ENCODE measurements at places on chromosomes 5 and 9.

GRCh38 chr9:84154320-84154719, 173.7 kb downstream of the RMI1 start:
- H3K4me1 ChIP-seq = no peaks in the 10 kb centered on the region
- DNase-seq = no peak
- peaks cover 22% of the 10 kb centered on the region for H3K27me3 ChIP-seq
- no peaks in the 10 kb centered on the region for H3K36me3 ChIP-seq
- H3K27ac ChIP-seq = no peak overlapping the region

DNA sequence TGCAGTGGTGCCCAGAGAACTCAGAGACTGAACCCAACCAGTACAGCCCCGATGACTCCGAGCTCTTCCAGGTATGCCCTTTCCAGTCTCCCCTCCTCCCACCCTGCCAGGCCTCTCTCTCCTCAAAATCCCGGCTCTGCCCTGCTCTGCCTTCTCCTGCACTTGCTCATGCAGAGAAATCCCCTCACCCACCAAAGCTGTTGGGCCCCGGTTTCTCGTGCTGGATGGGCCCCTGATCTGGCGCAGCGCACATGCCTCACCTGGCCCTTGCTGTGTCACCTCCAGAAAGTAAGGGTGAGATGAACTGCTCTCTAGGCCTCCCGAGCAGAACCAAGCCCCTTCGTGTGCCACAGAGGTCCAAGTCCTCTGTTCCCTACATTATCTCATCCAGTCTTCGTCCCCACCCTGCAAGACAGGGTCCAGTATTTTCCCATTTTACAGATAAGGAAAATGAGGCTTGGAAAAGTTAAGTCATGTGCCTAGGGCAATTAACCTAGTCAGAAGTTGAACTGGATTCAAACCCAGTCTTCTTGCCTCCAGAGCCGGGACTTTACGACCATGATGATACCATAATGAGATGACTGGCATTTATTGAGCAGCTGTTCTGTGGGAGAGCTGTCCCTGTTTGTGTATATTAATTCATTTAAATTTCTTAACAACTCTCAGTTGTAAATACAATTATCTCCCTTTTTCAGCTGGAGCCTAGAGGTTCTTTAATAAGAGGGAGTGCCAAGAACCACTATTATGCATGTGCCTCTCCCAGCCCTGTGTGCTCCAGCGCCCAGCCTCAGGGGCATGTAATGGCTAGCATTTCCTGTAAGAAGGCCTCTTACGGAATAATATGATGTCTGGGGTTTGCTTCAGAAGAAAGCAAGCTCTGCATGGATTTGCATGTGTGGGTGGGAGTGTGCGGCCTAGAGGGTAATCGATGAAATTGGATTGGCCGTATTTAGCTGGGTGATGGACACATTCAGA, 90.7 kb downstream of the PPARGC1B start:
- no peaks in the 10 kb centered on the region for H3K4me1 ChIP-seq
- no peak overlapping the region for H3K4me3 ChIP-seq
- no peaks in the 10 kb centered on the region for H3K36me3 ChIP-seq
- no peak overlapping the region for H3K27ac ChIP-seq
- no peaks in the 10 kb centered on the region for H3K27me3 ChIP-seq

GRCh38 chr5:1175801-1176472, 25.5 kb upstream of the SLC6A19 start:
- DNase-seq = no peak
- H3K4me3 ChIP-seq = no peak overlapping the region
- no peaks in the 10 kb centered on the region for H3K27me3 ChIP-seq
- H3K27ac ChIP-seq = no peak overlapping the region
- H3K4me1 ChIP-seq = peaks cover 7% of the 10 kb centered on the region
- H3K36me3 ChIP-seq = no peaks in the 10 kb centered on the region

GRCh38 chr5:36630201-36631145, 24.1 kb downstream of the SLC1A3 start:
- no peak overlapping the region for H3K27ac ChIP-seq
- no peak overlapping the region for H3K4me3 ChIP-seq
- peaks cover 29% of the 10 kb centered on the region for H3K27me3 ChIP-seq
- DNase-seq = no peak

- no peak overlapping the region for H3K27ac ChIP-seq
- no peak for DNase-seq
- H3K27me3 ChIP-seq = peaks cover 16% of the 10 kb centered on the region
- H3K4me3 ChIP-seq = no peak overlapping the region
Observed at GRCh38 chr5:14399054-14399692, 182.4 kb upstream of the OTULINL start.

DNA sequence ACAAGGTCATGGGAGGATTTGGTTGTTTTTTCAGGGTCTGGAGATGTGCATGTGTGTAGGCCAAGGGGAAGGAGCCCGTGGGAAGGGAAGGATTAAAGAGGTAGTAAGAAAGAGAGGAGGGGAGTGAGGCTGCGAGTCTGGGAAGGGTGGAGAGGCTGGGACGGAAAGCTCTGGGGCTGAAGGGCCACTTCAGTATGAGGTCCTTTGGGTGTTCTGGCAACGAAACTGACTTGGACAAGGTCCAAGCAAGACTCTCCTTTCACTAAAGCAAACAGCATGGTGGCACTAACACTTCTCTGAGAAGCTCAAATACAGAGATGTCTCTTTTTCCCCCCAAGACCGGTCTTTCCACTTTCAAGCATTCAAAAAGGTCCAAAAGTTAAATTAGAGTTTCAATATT, 394.5 kb downstream of the ARHGEF28 start:
- DNase-seq = no peak
- H3K27me3 ChIP-seq = peaks cover 9% of the 10 kb centered on the region
- H3K27ac ChIP-seq = no peak overlapping the region
- H3K4me1 ChIP-seq = no peaks in the 10 kb centered on the region
- no peaks in the 10 kb centered on the region for H3K36me3 ChIP-seq
- no peak overlapping the region for H3K4me3 ChIP-seq

- H3K4me1 ChIP-seq = no peaks in the 10 kb centered on the region
- H3K27me3 ChIP-seq = no peaks in the 10 kb centered on the region
- no peaks in the 10 kb centered on the region for H3K36me3 ChIP-seq
- no peak for DNase-seq
- no peak overlapping the region for H3K4me3 ChIP-seq
Observed at GRCh38 chr9:124831642-124832364, 21.5 kb upstream of the WDR38 start.

DNA sequence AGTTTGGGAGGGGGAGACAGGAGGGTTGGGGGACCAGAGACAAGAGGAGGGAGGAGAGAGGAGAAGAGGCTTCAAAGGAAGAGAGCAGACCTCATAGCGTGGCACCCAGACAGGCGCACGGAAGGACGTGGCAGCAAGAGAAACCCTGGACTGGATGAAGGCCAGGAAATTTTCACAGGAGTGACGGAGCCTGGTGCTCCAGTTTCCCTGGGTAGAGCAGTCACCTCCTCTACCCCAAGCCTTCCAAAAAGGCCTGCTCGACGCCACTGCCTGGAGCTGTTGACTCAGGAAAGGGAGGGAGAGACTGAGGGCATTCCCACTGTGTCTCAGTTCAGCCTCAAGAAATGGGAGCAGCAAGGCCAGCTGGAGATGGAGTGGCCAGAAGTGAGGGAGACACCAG, 19.3 kb downstream of the AK8 start:
- no peak overlapping the region for H3K27ac ChIP-seq
- no peaks in the 10 kb centered on the region for H3K36me3 ChIP-seq
- no peak overlapping the region for H3K4me3 ChIP-seq
- H3K4me1 ChIP-seq = peaks cover 6% of the 10 kb centered on the region
- no peak for DNase-seq

Data from activated CD4-positive, alpha-beta memory T cell treated with anti-CD3 and anti-CD28 coated beads, Interleukin-2, amount 10 ng/mL, durations not matched to agents 7 days and 5 days (primary cell).